Pulmonary artery endothelial cell (primary cell): ENCODE measurements at places on chromosomes 2 and 18.

DNA sequence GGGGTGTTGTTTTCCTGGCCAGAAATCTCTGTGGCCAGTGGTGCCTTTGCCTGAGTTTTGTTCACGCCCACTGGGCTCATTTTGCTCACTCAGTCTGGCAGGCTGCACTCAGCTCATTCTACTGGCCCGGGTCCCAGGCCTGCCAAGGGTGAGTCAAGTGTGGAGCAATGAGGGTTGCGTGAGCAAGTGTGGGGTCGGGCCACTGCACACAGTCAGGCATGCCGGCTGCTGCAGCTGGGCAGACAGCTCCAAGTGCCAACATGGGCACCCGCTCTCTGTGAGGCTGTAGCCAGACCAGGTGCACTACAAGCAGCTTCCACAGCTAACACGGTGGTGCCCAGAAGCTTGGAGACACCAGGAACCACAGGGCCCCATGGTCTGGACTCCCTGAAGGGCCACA is 801.1 kb upstream of the RAB6C start:
- no peak for DNase-seq

DNA sequence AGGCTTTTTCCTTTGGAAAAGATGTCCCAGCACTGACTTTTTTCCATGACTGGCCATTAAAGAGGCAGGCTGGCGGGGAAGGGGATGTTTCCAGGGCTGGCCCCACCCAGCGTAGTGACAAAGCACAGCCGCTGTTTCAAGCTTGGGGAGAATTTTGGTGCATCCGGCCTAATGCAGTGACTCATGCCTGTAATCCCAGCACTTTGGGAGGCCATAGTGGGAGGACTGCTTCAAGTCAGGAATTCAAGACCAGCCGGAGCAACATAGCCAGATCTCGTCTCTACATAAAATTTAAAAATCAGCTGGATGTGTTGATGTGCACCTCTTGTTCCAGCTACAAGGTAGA is 78.0 kb upstream of the SH3BP4 start:
- DNase-seq, result no peak

DNA sequence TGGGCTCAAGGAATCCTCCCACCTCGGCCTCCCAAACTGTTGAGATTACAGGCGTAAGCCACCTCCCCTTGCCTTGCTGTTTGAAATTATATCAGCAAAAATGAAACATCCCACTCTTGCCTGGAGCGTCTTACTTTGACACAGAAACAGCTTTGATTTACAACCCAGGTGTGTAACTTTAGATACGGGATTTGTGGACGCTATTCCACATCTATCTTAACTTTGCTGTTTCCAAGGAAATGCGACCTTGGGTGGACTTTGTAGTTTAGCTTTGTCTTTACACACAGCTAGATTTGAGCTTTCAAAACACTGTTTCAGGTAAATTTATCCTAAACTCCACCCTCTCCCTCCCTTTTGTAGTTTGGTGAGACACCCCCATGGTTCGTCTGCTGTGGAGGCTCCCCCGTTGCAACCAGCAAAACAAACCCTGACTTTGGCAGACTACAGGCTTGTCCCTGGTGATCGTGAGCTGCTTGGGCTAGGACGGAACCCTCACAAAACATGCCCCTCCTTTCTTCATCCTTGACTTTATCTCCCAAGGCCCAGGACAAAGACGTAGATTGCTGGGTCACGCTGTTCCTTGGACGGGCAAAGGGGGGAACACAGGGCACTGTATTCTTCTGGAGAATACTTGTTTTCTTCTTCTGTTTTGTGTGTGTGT is 5.5 kb upstream of the MSH6 start:
- DNase-seq, result no peak

GRCh38 chr18:76056471-76057110 is 438.5 kb downstream of the ZNF516 start:
- DNase-seq, result no peak

DNA sequence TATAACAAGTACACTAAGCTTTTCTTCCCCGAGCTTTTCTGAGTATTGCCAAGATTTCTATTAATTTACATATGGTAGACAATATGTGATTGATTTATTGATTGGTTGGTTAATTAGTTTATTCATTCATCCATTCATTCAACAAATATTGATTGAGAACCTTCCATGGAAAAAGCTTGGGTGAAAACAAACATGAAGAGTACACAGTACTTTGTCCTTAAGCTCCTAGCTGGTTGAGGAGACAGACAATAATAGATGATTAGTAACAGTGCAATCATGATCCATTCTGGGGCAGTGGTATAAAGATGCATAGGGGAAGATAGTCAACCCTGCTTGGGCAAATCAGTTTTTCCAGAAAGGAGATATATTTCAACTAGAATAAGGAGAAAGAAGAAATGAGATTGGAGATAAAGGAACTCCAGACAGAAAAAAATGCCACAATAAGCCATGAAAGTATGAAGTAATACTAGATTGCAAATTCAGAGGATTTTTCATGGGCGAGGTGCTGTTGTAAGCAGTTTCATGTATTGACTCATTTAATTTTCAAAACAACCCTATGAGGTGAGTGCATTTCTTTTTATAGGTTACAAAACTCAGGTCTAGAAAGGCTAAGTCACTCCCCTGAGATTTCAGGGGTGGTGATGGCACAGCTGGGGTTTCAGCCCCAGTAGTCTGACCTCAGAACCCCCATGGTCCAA is 129.5 kb downstream of the RND3 start:
- DNase-seq, result no peak

GRCh38 chr18:77052983-77053309 is 79.6 kb downstream of the MBP start:
- DNase-seq, result no peak

GRCh38 chr2:111050701-111051376 is 69.9 kb upstream of the BCL2L11 start:
- no peak for DNase-seq

- DNase-seq, result no peak
These were observed 51.0 kb upstream of the EML4 start for GRCh38 chr2:42117923-42118753.

DNA sequence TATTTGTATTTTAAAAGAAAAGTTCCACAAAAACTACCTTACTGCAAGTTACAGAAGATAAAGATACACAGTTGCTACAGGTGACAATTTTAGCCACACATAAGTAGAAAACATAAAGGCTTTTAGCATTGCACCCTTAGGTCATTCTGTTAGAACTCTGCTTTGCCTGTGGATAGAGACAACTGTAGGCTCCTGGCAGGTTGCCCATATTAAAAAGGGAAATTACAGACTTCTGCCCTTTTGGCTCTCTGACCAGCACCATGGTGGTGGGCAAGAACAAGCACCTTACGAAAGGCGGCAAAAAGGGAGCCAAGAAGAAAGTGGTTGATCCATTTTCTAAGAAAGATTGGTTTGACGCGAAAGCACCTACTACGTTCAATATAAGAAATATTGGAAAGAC is 223.3 kb downstream of the MC4R start:
- no peak for DNase-seq

- DNase-seq, result no peak
These were observed 31.7 kb downstream of the HRH4 start for GRCh38 chr18:24491927-24492834.

GRCh38 chr2:181312515-181312927 is 144.7 kb upstream of the ITGA4 start:
- no peak for DNase-seq

DNA sequence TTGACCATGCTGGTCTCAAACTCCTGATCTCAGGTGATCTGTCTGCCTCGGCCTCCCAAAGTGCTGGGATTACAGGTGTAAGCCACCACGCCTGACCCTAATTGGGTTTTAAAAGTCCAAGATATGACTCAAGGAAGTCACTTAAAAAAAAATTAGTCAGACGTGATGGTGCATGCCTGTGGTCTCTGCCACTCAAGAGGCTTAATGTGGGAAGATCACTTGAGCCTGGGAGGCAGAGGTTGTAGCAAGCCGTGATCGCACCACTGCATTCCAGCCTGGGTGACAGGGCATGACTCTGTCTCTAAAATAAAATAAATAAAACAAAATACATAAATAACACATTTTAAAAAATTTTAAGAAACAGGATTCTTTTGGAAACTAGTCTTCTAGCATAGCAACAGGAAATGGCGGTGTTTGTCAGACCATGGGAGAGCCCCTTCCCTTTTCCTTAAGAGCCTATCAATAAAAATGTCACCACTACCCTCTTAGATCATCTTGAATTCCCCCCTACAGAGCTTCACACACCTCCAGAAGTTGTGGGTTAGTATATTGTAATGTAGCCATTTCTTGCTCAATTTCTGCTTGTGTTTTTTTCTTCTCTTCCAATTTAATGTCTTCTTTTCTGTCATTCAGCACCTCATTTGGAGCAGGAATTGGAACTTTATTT is 20.1 kb downstream of the SFT2D3 start:
- no peak for DNase-seq

DNA sequence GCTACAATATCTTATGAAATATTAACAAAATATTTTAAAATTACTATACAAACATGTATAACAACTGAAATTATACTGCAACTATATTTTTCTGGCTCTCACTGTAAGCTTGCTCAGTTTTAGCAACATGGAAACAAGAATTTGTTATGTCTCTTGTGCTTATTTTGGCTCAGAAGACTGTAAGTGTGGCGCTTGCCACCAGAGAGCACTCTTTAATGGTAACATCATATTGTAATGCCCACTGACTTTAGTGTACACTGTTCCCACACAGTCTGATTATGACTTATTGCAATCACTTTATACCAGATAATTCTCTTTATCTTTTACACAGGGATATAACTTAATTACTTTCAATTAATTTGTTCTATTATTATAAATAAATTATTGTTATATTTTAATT is 1500.6 kb upstream of the TMEFF2 start:
- no peak for DNase-seq

DNA sequence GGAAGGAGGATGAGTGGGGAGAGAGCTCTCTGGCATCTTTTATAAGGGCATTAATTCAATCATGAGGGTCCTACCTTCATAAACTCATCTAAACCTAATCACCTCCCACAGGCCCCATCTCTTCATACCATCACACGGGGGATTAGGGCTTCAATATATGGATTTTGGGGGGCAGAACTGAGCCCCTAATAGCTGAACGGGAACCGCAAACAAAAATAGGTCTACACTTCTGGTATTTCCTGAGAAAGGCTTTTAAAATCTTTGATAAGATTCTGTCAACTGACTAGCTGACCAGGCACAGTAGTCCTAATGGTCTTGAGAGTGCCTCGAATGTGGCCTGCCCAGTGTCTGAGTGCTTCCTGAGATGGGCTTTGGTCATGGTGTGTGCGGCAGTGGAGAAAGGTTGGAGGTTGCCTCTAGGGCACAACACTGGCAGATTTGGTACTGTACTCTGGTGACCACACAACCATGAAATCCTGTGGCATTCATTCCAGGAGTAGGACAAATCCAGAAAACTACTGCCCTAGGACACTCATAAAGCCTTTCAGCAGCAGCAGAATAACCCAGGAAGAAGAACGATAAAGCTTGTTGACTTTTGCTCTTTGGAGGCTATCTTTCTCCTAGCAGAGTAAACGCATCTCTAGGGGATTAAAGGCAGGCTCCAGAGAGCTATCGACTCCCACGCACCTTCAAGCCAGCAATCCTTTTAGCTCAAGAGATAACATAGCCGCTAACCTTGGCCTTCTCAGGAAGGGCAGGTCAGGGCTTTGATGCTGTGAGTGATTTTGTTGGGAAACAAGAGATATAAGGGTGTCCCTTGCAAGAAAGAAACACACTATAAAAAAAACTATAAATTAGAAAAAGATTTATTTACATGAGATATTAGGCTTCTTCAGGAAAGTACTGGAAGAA is 12.3 kb upstream of the APOB start:
- DNase-seq, result no peak

GRCh38 chr2:203379156-203379555 is 51.0 kb downstream of the ABI2 start:
- DNase-seq, result no peak

- DNase-seq, result no peak
These were observed 25.1 kb downstream of the DNPEP start for GRCh38 chr2:219362524-219363164.

GRCh38 chr2:134445985-134446382 is 192.1 kb downstream of the MGAT5 start:
- no peak for DNase-seq

- DNase-seq, result no peak
These were observed 195.5 kb downstream of the ANAPC1 start for GRCh38 chr2:111688482-111688881.

DNA sequence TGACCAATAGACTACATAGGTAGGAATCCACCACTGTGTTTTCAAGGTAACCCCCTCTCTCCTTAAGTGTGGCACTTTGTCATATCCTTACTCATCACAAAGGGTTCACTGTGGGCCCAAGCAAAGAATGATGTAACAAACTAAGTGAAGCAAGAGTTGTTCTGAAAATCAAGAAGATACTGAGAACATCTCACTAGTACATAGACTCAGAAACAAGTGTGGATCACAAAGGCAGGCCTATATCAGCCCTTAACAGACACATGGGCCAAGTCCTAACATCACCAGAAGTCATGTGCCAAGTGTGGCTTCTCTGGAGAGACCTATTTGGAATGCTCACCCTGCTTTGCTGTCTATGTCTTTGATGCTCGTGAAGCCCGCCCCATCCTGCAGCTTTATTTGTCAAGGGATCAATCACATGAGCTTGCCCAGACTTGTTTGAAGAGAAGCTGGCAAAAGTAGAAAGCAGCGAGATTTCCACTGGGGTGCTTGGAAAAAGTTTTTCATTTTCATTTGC is 131.2 kb upstream of the TTC39C start:
- no peak for DNase-seq

DNA sequence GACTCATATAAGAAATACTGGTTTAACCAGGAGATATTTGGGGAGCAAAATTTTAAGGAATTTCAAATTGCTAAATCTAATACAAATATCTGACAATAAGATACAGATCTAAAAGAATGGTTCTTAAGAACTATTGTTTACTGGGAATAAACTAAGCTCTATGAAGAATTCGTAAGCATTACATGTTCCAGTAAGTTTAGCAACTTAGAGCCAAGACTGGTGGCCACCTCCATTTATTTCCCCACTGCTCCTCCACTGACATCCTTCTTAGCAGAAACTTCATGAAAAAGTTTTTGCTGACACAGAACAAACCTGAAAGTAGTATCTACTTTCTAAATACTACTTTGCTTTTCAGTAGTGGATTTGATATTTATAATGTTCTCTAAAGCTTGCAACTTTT is 83.0 kb downstream of the ACSL3 start:
- DNase-seq, result no peak

GRCh38 chr2:74915743-74916142 is 42.7 kb upstream of the POLE4 start:
- no peak for DNase-seq

GRCh38 chr2:48711343-48711742 is 44.2 kb downstream of the LHCGR start:
- peak; percentile 8 for DNase-seq

DNA sequence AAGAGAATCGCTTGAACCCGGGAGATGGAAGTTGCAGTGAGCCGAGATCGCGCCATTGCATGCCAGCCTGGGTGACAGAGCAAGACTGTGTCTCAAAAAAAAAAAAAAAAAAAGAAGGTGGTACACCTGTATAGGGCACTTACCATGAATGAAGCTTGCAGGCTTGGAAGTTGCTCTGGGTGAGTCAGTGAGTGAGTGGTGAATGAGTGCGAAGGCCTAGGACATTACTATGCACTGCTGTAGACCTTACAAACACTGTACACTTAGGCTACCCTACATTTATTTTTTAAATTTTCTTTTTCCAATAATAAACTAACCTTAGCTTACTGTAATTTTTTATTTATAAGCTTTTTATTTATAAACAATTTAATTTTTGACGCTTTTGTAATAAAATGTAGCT is 78.4 kb upstream of the ATG16L1 start:
- DNase-seq, result no peak

GRCh38 chr2:167925758-167926157 is 321.6 kb downstream of the STK39 start:
- DNase-seq, result no peak

GRCh38 chr2:177886824-177887223 is 185.8 kb downstream of the PDE11A start:
- no peak for DNase-seq

- no peak for DNase-seq
These were observed 146.7 kb upstream of the VWC2L start for GRCh38 chr2:214264171-214264570.
